ENCODE measurements at places on chromosomes 6 and 20.
A peak's percentile ranks its signal among the peaks of the same experiment; 100 is the strongest.

DNA sequence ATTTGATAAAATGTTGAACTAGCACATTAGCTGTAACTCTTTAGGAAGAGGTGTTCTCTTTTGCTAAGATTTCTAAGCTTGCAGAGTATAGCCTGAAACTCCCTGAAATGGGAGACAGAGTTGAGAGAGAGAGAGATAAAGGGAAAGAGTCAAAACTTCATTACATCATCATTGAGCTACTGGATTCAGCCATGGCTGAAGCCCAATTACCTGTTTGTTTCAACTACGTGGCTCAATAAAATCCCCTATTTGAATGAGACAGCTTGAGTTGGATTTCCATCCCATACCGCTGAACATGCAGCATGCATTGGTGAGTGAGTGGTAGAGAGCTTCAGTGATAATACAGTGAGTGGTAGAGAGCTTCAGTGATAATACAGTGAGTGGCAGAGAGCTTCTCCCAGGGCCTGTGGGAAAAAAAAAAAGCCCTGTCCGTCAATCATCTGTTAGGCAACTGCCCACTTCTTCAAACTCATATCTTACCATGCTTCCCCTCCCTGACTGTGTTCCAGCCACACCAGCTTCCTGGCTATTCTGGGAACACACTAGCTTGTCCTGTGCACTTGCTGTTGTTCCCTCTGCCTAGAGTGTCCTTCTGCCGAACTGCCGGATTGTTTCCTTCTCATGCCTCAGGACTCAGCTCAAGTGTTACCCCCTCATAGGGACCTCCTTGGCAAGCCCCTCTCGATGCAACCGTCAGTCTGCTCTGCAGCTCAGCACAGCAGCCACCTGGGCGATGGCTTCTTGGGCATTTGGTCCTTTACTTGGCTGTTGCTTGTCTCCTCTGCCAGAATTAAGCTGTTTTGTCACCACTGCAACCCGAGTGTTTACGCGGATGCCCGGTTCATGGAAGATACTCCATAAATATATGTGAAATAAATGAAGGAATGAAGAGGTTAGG, 91.3 kb upstream of the EYA2 start:
- no peak for DNase-seq

DNA sequence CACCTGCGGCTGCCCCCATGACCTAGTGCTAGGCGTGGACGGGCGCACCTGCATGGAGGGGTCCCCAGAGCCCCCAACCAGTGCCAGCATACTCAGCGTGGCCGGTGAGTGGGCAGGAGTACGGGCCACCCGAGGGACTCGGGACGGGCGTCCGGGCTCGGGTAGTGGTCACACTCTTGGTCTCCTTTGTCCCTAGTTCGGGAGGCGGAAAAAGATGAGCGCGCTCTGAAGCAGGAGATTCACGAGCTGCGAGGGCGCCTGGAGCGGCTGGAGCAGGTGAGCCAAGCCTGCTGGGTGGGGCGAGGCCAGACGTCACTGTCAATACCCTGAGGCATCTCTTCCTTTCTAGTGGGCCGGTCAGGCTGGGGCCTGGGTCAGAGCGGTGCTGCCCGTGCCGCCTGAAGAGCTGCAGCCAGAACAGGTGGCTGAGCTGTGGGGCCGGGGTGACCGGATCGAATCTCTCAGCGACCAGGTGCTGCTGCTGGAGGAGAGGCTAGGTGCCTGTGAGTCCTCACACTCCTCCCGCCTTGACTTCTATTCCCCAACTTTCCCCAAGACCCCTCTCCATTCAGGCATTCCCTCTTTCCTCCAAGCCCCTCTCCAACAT, 2.9 kb downstream of the EGFL8 start:
- no peak for DNase-seq

DNA sequence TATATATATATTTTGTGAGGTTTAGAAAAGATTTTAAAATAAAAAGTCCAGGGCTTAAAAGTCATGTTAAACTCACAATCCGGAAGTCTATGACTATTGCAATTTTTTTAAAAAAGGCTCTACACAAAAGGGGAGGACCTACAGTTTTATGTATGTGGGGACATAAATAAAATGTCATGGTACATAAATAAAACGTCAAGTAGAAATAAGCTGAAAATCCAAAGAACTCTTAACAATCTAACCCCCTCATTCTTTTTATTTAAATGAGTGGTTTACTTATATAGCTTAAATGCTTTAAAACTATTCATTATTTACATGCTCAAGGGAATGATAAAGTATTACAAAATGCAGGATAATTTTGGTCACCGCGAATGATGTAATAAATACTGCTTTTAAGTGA, 36.2 kb downstream of the STX7 start:
- DNase-seq, result no peak

- DNase-seq, result no peak
Observed at GRCh38 chr6:150486048-150486447, 113.6 kb upstream of the PLEKHG1 start.

DNA sequence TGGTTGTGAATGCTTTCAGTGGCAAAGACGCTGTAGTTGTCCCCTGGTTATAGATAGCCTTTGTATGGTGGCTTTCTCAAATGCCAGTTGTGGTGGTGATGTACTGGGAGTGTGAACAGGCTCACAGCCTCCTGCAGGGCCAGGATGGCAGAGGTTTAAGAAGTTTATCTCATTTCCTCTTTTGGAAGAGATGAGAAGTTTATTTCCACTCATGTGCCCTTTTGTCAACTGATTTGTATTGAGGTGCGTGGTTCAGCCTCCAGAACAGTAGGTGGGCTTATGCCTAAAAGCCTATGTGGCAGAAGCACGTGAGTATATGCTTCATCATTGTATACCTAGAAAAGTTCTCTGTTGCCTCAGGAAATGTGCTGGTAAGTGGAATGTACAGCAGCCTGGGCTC, 13.7 kb upstream of the ZFP57 start:
- no peak for DNase-seq

GRCh38 chr6:74956559-74957428, 249.1 kb downstream of the COL12A1 start:
- DNase-seq, result no peak

DNA sequence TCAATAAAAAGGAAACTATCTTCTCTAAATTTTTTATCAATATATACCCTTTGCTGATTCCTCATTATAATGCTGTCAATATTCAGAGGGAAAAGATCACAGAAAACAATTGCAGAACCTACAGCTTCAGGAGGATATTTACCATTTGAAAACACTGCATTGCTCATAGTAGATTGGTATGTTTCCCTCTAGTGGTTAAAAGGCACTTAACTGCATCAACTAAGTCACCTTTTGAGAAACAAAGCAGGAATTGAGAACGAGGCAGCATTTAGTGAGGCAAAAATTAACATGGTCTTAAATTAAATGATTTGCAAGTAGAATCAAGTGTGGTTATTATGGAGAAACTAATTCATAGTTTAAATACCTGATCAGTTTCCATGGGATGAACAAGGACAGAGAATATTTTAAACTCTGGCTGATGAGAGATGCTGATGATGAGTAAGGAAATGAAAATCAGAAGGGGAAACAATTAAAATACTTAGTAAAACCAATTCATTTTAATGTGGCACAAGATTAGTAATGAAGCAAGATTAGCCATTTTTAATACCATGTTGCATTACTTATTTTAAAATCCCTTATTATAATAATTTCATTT, 642.1 kb downstream of the EPHA7 start:
- peak; percentile 12 for DNase-seq

DNA sequence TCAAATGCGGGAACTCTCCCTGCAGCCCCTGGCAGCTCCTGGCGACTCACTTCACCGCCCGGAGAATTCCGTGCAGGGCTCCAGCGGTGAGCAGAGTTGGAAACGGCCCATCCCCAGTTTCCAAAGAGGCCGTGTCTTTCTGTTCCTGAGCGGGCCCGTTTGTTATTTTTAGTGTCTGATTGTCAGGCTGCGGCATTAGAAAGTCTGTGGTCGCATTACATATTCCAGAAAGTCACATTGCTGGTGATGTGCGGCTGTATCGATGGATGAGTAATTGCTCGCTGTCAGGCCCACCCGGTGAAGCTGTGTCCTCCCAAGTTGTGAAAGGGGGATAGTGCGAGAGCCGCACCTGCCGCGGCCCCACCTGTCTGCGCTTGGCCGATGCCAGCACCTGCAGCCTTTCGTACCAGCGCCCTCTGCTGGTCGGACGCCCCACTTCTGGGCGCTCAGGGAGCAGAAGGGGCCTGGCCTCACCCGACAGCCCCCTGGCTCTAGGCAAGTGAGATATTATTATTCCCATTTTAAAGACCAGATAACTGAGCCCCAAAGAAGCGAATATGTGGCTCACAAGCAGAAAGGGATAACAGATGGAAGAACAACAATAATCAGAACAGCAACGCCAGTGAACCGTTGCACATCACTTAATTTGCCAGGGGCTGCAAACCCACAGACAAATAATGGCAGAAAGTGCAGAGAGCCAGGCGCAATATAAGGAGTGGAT, 244.9 kb downstream of the TSHZ2 start:
- no peak for DNase-seq

DNA sequence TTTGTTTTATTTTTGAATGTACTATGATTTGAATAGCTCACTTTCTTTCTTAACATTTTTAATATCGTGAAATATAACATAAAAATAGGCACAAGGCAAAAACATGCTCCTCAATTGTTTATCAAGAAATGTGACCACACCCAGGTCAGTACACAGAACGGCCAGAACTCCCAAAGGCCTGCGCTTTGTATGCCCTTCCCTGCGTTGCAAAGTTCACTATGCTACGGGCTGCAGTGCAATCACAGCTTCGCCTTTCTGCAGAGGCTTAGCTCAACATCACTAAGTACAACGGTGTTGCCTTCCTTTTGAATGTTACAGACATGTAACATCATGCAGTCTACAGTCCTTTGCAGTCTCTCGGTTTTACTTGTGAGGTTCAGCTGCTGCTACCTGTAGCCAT, 333.4 kb downstream of the THBS2 start:
- no peak for DNase-seq

DNA sequence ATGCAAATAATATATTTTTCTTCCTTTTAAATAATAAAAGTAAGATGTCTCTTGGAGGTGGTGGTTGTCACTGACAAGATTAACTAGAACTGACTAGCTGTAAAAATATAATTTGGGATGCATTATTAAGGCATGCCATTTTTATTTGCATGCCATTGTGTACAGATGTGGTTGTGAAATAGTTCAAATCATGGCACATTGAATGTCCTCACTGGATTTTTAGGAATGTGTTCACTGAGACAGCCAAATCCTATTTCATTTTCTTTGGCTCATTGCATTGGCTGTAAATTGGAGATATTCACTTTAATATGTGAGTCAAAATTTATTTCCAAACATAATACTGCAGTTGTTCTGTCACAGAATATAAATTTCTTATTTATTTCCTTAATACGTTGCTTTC, 62.3 kb downstream of the ESR1 start:
- DNase-seq, result no peak

DNA sequence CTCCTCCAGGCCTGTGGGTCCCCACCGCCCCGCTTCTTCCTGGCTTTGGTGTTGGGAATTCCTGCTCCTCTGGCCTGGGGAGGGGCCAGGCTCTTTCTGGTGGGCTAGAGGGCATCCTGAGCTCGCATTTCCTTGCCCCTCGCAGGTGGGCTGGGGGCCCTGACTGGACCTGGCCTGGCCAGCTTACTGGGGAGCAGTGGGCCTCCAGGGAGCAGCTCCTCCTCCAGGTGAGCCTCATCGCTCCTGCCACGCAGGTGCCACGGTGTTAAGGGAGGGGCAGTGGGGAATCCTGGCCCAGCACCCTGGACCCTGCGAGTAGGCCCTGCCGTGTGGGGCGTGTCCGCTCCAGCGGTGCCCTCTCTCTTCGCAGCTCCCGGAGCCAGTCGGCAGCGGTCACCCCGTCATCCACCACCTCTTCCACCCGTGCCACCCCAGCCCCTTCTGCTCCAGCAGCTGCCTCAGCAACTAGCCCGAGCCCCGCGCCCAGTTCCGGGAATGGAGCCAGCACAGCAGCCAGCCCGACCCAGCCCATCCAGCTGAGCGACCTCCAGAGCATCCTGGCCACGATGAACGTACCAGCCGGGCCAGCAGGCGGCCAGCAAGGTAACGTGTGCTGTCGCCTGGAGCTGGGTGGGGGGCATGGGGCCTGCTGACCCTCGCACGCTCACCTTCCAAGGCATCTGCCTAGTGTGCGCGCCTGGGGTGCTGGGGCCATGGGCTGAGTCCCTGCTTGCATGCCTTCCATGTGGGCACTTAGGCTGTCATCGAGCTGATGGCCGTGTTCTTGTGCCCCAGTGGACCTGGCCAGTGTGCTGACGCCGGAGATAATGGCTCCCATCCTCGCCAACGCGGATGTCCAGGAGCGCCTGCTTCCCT, 4.7 kb downstream of the ADRM1 start:
- DNase-seq, result no peak

DNA sequence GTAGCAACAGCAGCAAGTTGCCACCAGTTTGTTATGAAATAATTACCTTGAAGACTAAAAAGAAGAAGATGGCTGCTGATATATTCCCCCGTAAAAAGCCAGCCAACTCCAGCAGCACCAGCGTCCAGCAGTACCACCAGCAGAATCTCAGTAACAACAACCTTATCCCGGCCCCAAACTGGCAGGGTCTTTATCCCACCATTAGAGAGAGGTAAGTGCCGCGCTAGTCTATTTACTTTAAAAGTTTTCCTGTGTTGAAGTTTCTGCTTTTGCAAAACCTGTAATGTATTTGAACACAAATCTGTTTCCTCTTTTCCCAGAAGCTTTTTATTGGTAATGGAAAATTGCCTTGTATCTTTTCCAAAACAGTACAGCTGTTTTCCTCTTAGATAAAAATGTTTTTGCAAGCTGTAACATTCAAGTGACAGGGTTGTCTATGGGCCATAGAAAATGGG, 725 bp downstream of the BTBD3 start:
- no peak for DNase-seq

GRCh38 chr6:89475634-89476033, 42.7 kb downstream of the ANKRD6 start:
- DNase-seq, result no peak

DNA sequence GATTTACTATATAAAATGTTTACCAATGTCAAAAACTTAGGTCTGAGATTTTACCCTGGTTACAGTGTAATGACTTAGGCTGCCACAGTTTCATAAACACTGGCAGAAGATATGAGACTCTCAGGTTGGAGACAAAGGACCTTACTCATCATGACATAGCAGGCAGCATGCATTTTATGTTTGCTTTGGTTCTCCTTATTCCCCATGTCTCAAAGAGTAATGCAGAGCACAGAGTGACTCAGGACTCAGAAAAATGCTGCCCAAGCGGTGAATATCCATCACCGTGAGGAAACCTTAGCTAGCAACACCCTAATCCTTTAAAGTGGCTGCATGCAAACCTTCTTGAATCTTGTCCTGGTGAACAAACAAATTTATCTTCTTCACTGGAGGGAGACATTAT, 112.1 kb upstream of the EYS start:
- DNase-seq, result no peak

- no peak for DNase-seq
Observed at GRCh38 chr6:108441141-108441540, 119.6 kb upstream of the FOXO3 start.

DNA sequence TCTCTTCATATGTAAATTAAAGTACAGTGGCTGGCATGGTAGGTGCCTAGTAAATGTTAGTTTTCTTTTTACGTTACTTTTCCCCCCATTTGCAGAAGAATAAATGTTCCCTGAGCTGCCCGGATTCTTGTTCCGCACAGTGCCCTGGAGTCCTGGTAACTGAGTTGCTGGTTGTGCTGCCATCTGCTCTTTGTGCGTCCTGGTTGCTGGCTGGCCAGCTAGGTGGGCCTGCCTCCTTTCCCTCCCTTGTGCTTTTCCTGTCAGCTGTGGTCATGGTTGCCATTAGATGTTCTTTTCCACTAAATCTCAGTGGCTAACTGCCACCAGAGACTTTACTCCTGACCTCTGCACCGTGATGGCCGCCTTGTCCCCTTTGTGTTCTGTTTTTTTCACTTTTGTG, 28.6 kb downstream of the CEP43 start:
- DNase-seq, result no peak
